ENCODE measurements at places on chromosomes 5 and 9. TPM values are rescaled to one million over a fixed set of nuclear protein-coding genes. Genes with fewer than 3 reads are reported as not detected.

LHX3 gene
- not detected for total RNA-seq

DNM1 gene
- total RNA-seq = 23.2 TPM

RBM27 gene
- total RNA-seq = 17.4 TPM

AQP3 gene
- total RNA-seq = 1.3 TPM

C9orf50 gene
- 0.13 TPM for total RNA-seq

AIF1L gene
- total RNA-seq = 0.08 TPM

CDKN2B-AS1 gene
- total RNA-seq = 1.6 TPM

NEURL1B gene
- total RNA-seq = 6.1 TPM

IL7R gene
- 0.48 TPM for total RNA-seq

EIF4E1B gene
- not detected for total RNA-seq

RIOK2 gene
- 25.1 TPM for total RNA-seq

ECSCR gene
- 0.80 TPM for total RNA-seq

SH2D3C gene
- total RNA-seq = 0.08 TPM

TEK gene
- total RNA-seq = 3.0 TPM

LCP2 gene
- under 0.01 TPM for total RNA-seq

FSTL4 gene
- 0.26 TPM for total RNA-seq

KLF4 gene
- total RNA-seq = 10.0 TPM

SEMA5A gene
- total RNA-seq = 21.3 TPM

TMEFF1 gene
- 1.2 TPM for total RNA-seq

SLC9A3 gene
- total RNA-seq = 1.6 TPM

MYOZ3 gene
- total RNA-seq = 0.26 TPM

TAL2 gene
- total RNA-seq = not detected

ITGA2 gene
- 14.7 TPM for total RNA-seq

RLN2 gene
- total RNA-seq = not detected

ZFP37 gene
- total RNA-seq = 4.6 TPM

Measured in epithelial cell of alveolus of lung (primary cell).